ELR (cell line): ENCODE measurements at places on chromosomes 11 and 22.
A peak's percentile ranks its signal among the peaks of the same experiment; 100 is the strongest.

GRCh38 chr11:97856666-97857065 is 1164.1 kb upstream of the CNTN5 start:
- DNase-seq: no peak

- peak; percentile 97 for DNase-seq
Measured at GRCh38 chr22:50525104-50525857, at the start of gene SCO2. TSS of gene SCO2 (minus strand) at chr22:50525598. CDS start at chr22:50524411, 1,187 bp downstream.

DNA sequence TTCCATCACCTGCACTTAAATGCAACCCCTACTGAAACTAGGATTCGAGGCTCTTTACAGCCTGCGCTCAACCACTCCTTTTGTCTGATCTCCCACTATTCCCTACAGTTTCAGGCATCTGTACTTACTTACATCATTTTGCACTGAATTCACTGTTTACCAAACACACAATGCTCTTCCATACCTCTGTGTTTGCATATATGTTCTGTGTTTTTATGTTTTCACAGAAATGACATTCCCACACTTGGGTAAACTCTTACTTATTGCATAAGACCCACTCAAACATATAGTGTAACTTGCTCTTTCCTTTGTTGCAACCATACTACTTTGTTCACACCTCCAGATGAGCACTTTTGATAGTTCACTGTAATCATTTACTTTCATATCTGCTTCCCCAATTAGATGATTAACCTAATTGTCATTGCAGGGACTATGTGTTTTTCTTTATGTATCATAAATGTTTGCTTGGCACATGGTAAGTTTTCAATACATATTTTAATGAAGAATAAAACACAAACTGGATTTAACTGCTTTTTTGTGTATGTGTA is 54.6 kb downstream of the ZBTB44 start:
- no peak for DNase-seq

DNA sequence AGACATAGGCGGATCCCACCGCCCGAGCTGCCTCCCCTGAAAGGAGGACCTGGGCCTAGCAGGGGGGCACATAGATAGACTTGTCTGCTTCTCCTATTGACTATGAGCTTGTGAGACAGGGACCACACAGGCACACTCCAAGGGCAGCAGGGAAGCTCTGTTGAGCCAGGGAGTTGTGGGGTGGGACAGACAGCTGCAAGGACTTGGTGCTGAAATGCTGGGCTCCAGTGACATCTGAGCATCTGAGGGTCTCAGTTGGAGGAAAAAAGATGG is 53.4 kb upstream of the ANO1 start:
- no peak for DNase-seq

DNA sequence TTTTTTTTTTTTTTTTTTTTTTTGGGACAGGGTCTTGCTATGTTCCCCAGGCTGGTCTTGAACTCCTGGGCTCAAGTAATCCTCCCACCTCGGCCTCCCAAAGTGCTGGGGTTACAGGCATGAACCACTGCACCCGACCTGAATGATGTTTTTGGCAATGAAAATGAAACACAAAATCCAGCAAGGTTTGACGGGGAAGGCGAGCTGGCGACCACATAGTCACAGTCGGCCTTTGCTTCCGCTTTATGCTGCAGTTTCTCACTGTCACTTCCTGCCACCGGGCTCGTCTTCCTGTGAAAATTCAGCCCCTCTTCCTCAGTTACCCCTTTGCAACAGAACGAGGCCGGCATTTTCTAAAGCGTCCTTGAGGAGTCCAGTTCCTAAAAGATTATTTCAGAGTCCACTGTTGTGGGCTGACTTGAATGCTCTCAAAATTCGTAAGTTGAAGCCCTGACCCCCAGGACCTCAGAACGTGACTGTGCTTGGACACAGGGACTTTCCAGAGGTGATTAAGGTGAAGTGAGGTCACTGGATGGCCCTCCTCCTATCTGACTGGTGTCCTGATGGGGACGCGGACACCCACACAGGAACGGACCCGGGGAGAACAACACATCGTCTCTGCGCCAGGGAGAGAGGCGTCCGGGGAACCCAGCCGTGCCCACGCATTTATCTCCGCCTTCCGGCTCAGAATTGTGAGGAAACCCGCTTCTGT is 2.9 kb upstream of the BID start:
- no peak for DNase-seq
